Chondrocyte (in vitro differentiated cells): ENCODE measurements at places on chromosomes 6 and 20. TPM values are rescaled to one million over a fixed set of nuclear protein-coding genes. Genes with fewer than 3 reads are reported as not detected.

The DEF6 gene
- 0.82 to 1.1 TPM (median 0.82 TPM) in 3 replicates for total RNA-seq

- H3K36me3 ChIP-seq: no peaks in the 10 kb centered on the region
- DNase-seq: peak; percentile 93
- H3K27ac ChIP-seq: no peak overlapping the region
Measured at GRCh38 chr6:356828-357251, 34.7 kb upstream of the IRF4 start.

GRCh38 chr6:5994234-5994998 lies 12.3 kb downstream of the NRN1 start:
- peaks cover 43% of the 10 kb centered on the region for H3K4me1 ChIP-seq
- peaks cover 59% of the 10 kb centered on the region for H3K27me3 ChIP-seq
- peaks cover 8% of the 10 kb centered on the region for H3K36me3 ChIP-seq
- H3K27ac ChIP-seq: no peak overlapping the region
- no peak overlapping the region for H3K4me3 ChIP-seq

GRCh38 chr20:57831326-57831992 lies 121.6 kb upstream of the PMEPA1 start:
- peak overlapping the region; percentile 47 for H3K27ac ChIP-seq
- H3K36me3 ChIP-seq: no peaks in the 10 kb centered on the region
- H3K27me3 ChIP-seq: no peaks in the 10 kb centered on the region
- H3K4me3 ChIP-seq: no peak overlapping the region

DNA sequence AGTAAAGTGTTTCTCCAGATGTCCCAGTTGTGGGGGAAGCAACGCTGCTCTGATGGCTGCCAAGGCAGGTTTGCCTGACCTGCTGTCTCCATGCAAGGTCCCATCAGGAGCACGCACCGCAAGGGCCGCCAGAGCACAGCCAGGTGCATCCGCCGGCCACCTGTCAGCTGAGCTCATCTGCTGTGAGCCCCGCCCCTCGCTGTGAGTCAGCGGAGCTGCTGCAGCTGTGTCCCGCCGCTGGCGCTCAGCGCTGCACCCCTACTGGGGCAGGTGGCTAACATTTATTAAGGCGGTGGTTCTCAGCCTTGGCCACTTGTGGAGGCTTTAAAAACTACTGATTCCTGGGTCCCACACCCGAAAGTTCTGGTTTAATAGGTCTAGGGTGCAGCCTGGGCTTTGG lies 225.7 kb downstream of the UST start:
- no peak overlapping the region for H3K27ac ChIP-seq
- H3K4me3 ChIP-seq: no peak overlapping the region
- H3K4me1 ChIP-seq: peaks cover 56% of the 10 kb centered on the region

- peaks cover 58% of the 10 kb centered on the region for H3K4me1 ChIP-seq
- H3K27me3 ChIP-seq: no peaks in the 10 kb centered on the region
- peak overlapping the region; percentile 25 for H3K27ac ChIP-seq
- H3K4me3 ChIP-seq: no peak overlapping the region
- DNase-seq: no peak
- peaks cover 1% of the 10 kb centered on the region for H3K36me3 ChIP-seq
Measured at GRCh38 chr20:19981031-19981451, 36.1 kb upstream of the NAA20 start.

DNA sequence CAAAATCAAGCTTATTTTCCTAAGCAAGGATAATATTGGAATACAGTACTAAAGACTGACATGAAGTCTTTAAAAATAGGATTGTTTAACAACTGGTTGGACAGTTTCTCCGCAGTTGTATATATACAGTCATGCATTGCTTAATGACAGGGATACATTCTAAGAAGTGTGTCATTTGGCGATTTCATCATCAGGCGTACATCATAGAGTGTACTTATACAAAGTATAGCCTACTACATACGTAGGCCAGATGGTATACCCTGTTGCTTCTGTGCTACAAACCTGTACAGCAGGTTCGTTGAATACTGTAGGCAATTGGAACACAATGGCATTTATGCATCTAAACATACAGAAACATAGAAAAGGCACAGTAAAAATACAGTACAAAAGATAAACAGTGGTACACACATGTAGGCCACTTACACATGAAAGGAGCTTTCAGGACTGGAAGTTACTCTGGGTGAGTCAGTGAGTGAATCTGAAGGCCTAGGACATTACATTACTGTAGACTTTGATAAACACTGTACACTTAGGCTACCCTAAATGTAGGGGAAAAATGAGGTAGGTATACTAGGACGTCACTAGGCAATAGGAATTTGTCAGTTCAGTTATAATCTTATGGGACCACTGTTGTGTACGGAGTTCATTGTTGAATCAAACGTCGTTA lies 20.1 kb downstream of the HECA start:
- no peaks in the 10 kb centered on the region for H3K36me3 ChIP-seq
- DNase-seq: no peak
- H3K27me3 ChIP-seq: no peaks in the 10 kb centered on the region
- no peak overlapping the region for H3K4me3 ChIP-seq

GRCh38 chr6:69422020-69422419 lies 374.8 kb downstream of the LMBRD1 start:
- H3K4me1 ChIP-seq: no peaks in the 10 kb centered on the region
- H3K36me3 ChIP-seq: no peaks in the 10 kb centered on the region
- no peak overlapping the region for H3K27ac ChIP-seq

DNA sequence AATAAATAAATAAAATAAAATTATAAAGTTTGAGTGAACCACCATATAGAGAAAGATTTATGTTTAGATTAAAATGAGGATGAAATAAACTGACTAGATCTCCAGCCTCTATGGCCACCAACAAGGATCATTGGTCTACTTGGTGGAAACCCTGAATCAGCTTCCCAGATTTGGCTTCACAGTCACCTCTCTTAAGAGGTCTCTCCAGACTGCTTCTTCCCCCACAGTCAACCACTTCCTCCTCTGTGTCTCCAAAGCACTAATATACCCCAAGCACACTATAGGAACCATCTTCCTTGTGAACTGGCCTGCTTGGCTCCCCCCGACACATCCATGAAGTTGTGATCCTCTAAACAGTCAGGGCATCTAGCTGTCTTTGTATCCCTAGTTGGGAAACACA lies 529.6 kb upstream of the RNF217 start:
- H3K4me3 ChIP-seq: no peak overlapping the region
- H3K36me3 ChIP-seq: no peaks in the 10 kb centered on the region
- H3K4me1 ChIP-seq: peaks cover 62% of the 10 kb centered on the region
- H3K27me3 ChIP-seq: no peaks in the 10 kb centered on the region
- no peak for DNase-seq

The FRK gene
- 0.60 to 1.1 TPM (median 1.1 TPM) in 3 replicates for total RNA-seq

GRCh38 chr6:87049779-87050178 lies 45.1 kb downstream of the CGA start:
- no peak overlapping the region for H3K4me3 ChIP-seq
- peaks cover 43% of the 10 kb centered on the region for H3K27me3 ChIP-seq
- H3K4me1 ChIP-seq: no peaks in the 10 kb centered on the region
- no peaks in the 10 kb centered on the region for H3K36me3 ChIP-seq
- DNase-seq: no peak

DNA sequence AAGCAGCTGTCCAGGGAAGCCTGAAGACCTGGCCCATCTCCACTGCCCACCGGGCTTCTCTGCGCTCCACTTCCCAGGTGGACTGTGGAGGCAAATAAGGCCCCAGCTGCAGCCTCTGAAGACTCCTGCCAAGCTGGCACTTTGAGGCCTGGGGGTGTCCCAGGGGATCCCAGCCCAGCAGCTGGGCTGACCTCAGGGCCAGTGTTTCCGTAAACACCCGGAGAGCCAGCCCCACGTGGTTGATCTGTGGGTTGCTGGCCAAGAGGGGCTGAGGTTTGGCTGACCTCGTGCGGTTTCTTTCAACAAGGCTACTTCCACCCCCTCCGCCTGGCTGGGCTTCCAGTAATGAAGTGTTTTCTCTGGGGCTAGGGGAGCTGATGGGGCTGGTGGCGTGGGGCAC lies 12.4 kb upstream of the CCN5 start:
- no peaks in the 10 kb centered on the region for H3K36me3 ChIP-seq
- H3K4me1 ChIP-seq: peaks cover 83% of the 10 kb centered on the region
- H3K4me3 ChIP-seq: no peak overlapping the region
- no peak for DNase-seq

DNA sequence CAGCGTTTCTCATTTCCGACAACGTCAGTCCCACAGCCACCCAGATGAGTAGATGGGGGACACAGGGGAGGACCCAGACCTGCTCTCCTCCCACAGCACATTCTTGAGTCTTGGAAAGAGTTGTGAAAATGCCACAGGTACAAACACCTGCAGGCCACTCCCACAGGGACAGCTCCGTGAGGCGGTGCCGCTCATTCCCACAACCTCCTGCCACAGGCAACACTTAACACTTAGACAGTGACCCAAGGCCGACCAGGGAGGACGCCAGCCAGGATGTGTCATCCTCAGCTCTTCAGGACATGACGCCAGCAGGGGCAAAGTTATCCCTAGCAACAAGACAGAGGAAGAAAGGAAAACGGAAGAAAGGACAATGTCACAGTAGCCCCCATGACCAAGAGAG lies 22.9 kb upstream of the HLA-B start:
- peaks cover 50% of the 10 kb centered on the region for H3K27me3 ChIP-seq
- no peak for DNase-seq
- no peak overlapping the region for H3K27ac ChIP-seq
- H3K4me1 ChIP-seq: no peaks in the 10 kb centered on the region
- H3K4me3 ChIP-seq: no peak overlapping the region

DNA sequence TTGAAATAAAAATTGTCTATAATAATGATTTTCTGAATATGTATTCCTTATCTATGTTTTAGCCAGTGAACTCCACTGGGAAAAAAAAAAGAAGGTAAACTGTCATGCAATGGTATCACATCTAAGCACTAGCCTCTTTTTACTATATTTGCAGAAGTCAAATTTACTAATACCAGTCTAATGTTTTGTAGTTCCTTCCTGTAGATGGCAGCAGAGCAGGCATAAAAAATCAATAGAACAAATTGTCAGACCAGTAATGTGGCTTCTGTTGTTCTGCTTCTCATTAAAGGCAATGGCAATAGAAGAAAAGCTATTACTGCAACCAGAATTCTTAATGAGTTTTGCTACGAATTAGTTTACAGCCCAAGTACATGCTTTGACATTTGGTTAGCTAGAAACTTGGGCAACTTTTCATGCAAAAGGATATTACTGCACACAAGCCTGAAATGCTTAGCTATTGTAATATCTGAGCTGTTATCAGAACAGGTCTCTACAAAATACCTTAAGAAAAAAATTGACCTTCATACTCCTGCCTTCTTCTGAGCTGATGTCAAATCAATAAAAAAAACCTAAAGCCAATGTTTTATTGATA lies 476.9 kb downstream of the KHDRBS2 start:
- H3K4me1 ChIP-seq: no peaks in the 10 kb centered on the region
- no peak overlapping the region for H3K4me3 ChIP-seq
- H3K36me3 ChIP-seq: no peaks in the 10 kb centered on the region
- DNase-seq: no peak
- H3K27me3 ChIP-seq: peaks cover 4% of the 10 kb centered on the region

GRCh38 chr6:99183066-99183465 lies 166.4 kb downstream of the FAXC start:
- no peak overlapping the region for H3K4me3 ChIP-seq
- H3K27me3 ChIP-seq: peaks cover 1% of the 10 kb centered on the region
- no peak overlapping the region for H3K27ac ChIP-seq
- no peaks in the 10 kb centered on the region for H3K4me1 ChIP-seq
- no peak for DNase-seq

- H3K4me3 ChIP-seq: no peak overlapping the region
- no peaks in the 10 kb centered on the region for H3K27me3 ChIP-seq
- no peak for DNase-seq
- peaks cover 43% of the 10 kb centered on the region for H3K4me1 ChIP-seq
- H3K36me3 ChIP-seq: no peaks in the 10 kb centered on the region
- no peak overlapping the region for H3K27ac ChIP-seq
Measured at GRCh38 chr6:150410906-150411305, 42.1 kb downstream of the IYD start.

The SLC17A2 gene
- not detected in 3 replicates for total RNA-seq

- no peaks in the 10 kb centered on the region for H3K36me3 ChIP-seq
- H3K4me3 ChIP-seq: no peak overlapping the region
- DNase-seq: no peak
Measured at GRCh38 chr6:64580346-64580745, 944.7 kb downstream of the PHF3 start.

- H3K4me3 ChIP-seq: no peak overlapping the region
- peaks cover 4% of the 10 kb centered on the region for H3K4me1 ChIP-seq
- no peaks in the 10 kb centered on the region for H3K36me3 ChIP-seq
Measured at GRCh38 chr6:110063594-110064263, 85.6 kb downstream of the GPR6 start.

GRCh38 chr6:35165630-35166071 lies 24.5 kb upstream of the TCP11 start:
- no peaks in the 10 kb centered on the region for H3K27me3 ChIP-seq
- H3K4me1 ChIP-seq: peaks cover 33% of the 10 kb centered on the region
- DNase-seq: no peak
- no peak overlapping the region for H3K4me3 ChIP-seq

GRCh38 chr6:111757342-111757741 lies 115.9 kb downstream of the FYN start:
- H3K4me3 ChIP-seq: no peak overlapping the region
- peaks cover 58% of the 10 kb centered on the region for H3K4me1 ChIP-seq
- no peaks in the 10 kb centered on the region for H3K36me3 ChIP-seq
- no peaks in the 10 kb centered on the region for H3K27me3 ChIP-seq
- DNase-seq: no peak

The ZC2HC1B gene
- 0.46 TPM in 1 of 3 replicates, not detected in the others for total RNA-seq

The LPA gene
- 0.31 TPM in 1 of 3 replicates, not detected in the others for total RNA-seq

GRCh38 chr20:46330831-46331371 lies 22.6 kb upstream of the CDH22 start:
- H3K27me3 ChIP-seq: peaks cover 46% of the 10 kb centered on the region
- H3K27ac ChIP-seq: no peak overlapping the region
- no peak for DNase-seq
- H3K4me1 ChIP-seq: no peaks in the 10 kb centered on the region

DNA sequence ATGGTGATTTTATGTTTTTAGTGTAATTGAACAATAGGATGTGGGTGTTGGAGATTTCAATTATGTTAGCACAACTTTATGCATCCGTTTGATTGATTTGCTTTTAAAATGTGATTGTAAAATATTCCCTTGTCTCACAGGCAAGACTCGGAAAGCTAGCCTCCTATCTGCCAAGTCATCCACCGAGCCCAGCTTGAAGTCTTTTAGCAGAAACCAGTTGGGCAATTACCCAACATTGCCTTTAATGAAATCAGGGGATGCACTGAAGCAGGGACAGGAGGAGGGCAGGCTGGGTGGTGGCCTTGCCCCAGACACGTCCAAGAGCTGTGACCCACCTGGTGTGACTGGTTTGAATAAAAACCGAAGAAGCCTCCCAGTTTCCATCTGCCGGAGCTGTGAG lies 200.9 kb downstream of the SASH1 start:
- H3K4me1 ChIP-seq: peaks cover 7% of the 10 kb centered on the region
- H3K4me3 ChIP-seq: no peak overlapping the region
- H3K36me3 ChIP-seq: peaks cover 56% of the 10 kb centered on the region
- no peak for DNase-seq
- no peak overlapping the region for H3K27ac ChIP-seq
- H3K27me3 ChIP-seq: no peaks in the 10 kb centered on the region

The SYTL3 gene
- 0.58 to 1.6 TPM (median 1.4 TPM) in 3 replicates for total RNA-seq

The SNAP91 gene
- total RNA-seq: 0.15 to 0.23 TPM (median 0.20 TPM) in 3 replicates
